ENCODE measurements at places on chromosomes 5 and 9.

DNA sequence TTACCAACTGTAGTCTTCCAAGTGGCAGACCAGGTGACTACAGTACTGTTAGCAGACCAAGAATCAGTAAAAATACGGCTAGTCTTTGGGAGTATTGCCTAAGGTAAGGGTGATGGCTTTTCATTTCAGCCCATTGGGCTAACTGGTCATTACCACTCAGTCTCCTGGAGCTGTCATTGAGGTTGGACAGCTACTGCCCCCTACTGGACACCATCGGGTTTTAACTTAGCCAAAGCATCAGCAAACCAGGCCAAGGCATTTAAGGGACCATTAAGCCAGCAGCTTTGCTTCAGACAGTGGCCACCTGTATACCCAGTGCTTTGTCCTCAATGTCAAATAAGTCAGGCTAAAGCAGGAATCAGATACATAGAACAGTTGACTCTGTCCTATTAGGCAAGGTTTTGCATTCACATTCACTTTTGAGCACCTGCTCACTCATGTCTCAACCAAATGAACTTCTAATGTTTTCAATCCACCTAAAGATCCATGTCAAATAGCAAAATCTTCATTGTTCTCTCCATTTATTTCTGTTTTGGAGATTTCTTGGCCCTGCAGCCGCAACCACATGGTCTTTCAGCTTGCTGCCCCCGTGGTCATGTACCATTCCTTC, 117.2 kb downstream of the INVS start:
- DNase-seq: peak; percentile 67

- no peak for DNase-seq
Measured at GRCh38 chr5:109962882-109963603, 273.3 kb downstream of the MAN2A1 start.

DNA sequence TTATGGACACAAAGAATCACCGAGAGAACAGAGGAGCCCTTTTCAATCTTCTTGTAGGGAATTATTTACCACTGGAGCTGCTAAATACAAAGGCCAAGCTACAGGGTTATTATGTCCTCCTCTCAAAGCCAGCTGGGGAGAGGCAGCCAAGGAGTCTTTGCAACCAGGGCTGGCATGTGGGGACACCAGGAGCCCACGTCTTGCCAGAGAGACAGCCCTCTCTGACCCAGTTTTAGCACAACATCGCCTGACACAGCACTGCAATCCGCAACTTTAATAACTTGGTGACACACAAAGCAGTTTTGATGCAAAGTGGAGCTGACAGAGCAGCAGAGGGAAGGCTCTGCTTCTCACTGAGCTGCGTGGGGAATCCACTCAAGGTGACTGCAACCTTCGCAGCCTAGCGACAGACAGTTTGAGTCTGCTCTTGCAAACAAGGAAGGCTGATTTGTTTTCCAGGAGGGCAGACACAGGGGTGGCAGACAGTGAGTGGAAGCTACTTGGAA, 33.6 kb downstream of the TLR4 start:
- no peak for DNase-seq

GRCh38 chr9:89721971-89722530, 117.2 kb downstream of the GADD45G start:
- no peak for DNase-seq

DNA sequence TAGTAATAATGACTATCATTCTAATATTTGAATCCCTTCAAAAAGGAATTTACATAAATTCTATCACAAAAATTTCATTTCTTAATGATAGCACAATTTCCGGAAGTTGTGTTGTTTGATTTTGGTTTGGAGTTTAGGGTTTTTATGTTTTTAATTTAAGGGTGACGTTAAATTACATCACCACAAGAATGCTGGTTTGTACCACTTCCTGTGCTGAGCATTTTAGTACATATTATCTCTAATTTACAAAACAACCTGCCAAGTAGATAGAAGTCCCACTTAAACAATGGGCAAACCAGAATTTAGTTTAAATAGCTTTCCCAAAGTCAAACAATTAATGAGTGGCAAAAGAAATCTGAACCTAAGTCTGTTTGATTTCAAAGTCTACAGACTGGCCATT, 63.4 kb downstream of the DENND1A start:
- no peak for DNase-seq

- DNase-seq: no peak
Measured at GRCh38 chr9:89409466-89409865, 88.4 kb downstream of the SEMA4D start.

DNA sequence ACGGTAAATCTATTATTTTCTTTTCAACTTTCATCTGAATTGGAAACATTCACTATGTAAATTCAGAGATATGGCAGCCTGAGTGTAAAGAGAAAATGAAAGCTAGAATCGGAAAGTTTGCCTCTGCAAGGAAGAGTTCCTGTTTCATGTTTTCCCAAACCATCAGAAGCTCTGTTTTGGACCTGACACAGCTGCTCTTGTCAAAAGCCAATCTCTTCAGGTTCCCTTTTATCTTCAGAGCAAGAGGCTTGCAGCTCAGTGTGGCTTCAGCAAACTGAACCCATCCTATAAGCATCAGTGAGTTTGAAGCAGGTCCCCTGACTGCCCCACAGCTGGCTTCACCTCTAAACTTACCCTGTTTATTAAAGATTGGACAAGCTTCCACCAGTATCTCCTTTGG, 1099.7 kb downstream of the DTWD2 start:
- no peak for DNase-seq

DNA sequence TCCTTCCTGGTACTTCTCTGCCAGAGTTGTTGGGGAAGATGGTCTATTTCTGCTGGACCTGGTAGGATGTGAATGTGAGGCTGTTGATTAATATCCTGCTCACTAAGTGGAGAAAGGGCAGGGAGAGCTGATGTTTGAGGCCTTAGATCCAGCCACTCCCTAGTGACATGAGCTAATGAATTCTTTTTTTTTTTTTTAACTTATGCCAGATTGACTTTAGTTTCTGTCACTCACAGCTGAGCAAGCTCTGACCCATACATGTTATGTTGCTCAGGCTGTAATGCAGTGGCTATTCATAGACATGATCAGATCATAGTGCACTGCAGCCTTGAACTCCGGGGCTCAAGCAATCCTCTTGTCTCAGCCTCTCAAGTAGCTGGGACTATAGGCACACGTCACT, 75.1 kb upstream of the SPRY4 start:
- DNase-seq: no peak

GRCh38 chr5:123181394-123181801, 92.4 kb downstream of the PRDM6 start:
- no peak for DNase-seq

- no peak for DNase-seq
Measured at GRCh38 chr5:95241161-95241560, 43.7 kb downstream of the MCTP1 start.

- DNase-seq: no peak
Measured at GRCh38 chr9:138043061-138043410, 165.5 kb downstream of the CACNA1B start.

- DNase-seq: no peak
Measured at GRCh38 chr9:87152256-87152655, 204.9 kb upstream of the GAS1 start.

DNA sequence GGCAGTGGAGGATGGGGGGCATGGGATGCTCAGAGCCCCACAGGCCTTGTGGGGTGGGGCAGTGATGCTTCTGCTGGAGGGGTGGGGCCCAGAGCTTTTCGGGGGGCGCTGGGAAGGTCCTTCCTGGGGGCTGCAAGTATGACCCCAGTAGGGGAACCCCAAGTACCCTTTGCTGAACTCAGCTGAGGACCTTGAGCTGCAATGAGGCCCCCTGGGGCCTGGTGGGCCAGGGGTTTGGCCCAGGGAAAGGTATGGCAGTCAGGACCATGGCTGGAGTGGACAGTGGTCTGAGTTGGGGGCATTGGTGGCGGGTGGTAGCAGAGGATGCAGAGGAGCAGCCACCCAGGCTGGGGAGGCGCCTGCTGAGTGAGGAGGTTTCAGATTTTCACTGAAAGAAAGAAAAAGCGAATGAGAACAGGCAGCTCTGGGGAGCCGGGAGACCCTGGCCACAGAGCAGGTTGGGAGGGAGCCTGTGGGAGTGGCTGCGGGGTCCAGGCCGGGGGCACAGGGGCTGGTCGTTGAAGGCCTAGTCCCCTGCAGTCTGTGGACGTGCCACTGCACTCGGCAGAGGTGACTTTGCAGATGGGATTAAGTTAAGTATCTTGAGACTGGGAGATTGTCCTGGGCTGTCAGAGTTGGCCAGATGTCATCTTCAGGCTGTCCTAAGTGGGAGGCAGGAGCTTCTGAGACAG, 19.2 kb downstream of the WNK2 start:
- no peak for DNase-seq

DNA sequence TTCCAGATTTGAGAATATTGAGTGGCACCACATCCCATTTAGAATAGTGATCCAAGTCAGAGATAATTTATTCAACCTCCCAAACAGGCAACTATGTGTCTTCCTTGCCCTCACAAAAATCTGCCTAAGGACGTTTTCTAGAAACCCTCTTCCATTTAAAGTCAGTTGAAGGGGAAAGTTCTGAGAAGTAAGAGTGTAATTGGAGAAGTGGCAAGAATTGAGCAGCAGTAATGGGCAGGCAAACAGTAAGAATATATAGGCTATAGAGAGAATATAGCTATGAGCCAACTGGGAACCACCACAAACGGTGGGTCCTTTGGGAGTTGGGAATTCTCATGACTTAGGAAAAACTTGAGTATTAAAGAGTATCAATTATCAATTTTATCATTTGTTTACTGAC, 31.1 kb upstream of the CETN3 start:
- DNase-seq: no peak

DNA sequence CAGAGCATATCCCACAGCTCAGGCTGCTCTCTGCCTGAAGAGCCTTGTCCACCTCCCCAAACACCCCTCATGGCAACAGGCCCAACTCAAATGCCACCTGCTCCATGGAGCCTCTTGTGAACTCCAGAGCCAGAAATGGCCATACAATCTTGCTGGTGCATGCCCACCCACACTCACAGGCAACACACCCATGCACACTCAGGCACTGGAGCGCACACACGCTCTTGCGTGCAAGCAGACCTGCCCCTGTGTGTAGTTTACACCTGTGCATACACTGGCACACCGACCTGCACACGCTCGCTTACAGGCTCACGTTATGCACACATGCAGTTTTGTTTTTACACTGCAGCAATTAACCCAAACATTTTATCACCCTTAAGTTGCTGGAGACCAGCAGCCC, 40.0 kb downstream of the HRH2 start:
- no peak for DNase-seq

GRCh38 chr9:130713286-130713960, 19.8 kb downstream of the EXOSC2 start:
- no peak for DNase-seq

DNA sequence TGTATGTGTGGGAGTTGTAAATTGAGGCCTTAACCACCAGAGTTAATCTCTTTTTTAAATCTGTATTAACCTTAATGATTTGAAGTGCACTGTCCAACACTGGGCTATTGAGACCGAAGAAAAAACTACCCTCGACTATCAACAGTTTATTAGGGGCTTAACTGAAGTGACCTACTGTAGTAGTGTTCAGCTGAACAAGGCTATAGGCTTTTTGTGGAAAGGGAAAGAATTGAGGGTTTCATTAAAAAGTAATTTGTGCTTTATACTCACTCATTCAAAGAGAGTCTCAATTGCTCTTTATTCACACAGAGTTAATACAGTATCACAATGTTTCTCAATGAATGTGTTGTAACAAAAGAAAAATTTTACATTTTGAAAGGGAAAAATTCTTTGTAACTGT, 267.5 kb downstream of the SLF1 start:
- no peak for DNase-seq

- no peak for DNase-seq
Measured at GRCh38 chr5:133147411-133147810, 95.6 kb downstream of the HSPA4 start.

GRCh38 chr5:180097163-180097894, 25.8 kb upstream of the RNF130 start:
- DNase-seq: no peak

DNA sequence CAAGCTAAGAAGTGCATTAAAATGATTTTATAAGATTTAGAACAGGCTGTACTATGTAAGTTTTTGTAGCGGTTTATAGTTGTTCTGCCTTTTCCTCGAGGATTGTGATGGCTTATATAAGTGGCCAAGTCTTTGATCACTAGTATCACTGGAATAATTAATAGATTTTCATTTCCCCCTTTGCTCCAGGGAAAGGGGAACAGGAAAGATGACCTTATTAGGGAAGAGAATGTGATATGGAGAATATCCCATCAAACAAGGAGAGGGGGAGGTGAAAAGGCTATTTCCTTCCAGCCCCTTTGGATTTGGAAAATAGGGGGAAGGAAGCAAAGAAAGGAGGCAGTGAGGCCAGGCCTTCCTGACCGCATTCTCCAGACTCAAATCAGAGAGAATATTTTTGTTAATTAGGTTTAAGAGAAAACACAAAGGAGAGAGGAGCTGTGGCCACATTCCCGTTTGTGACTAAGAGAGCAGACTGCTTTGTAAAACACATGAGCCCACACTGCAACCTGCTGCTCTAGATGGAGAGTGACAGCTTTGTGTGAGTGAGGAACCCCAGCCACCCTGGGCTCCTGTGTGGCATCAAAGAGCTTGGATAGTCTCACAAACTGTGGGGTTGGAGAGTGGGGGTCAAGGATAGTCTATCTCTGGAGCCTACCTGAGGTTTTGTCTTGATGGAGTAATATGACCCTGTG, 359.5 kb downstream of the DTWD2 start:
- DNase-seq: no peak

GRCh38 chr9:36485647-36486328, 85.7 kb upstream of the RNF38 start:
- DNase-seq: no peak

GRCh38 chr5:128490761-128491160, 47.3 kb downstream of the FBN2 start:
- DNase-seq: no peak

- no peak for DNase-seq
Measured at GRCh38 chr9:136472640-136473353, 10.0 kb downstream of the SEC16A start.

GRCh38 chr5:124468671-124469411, 277.6 kb downstream of the ZNF608 start:
- no peak for DNase-seq

DNA sequence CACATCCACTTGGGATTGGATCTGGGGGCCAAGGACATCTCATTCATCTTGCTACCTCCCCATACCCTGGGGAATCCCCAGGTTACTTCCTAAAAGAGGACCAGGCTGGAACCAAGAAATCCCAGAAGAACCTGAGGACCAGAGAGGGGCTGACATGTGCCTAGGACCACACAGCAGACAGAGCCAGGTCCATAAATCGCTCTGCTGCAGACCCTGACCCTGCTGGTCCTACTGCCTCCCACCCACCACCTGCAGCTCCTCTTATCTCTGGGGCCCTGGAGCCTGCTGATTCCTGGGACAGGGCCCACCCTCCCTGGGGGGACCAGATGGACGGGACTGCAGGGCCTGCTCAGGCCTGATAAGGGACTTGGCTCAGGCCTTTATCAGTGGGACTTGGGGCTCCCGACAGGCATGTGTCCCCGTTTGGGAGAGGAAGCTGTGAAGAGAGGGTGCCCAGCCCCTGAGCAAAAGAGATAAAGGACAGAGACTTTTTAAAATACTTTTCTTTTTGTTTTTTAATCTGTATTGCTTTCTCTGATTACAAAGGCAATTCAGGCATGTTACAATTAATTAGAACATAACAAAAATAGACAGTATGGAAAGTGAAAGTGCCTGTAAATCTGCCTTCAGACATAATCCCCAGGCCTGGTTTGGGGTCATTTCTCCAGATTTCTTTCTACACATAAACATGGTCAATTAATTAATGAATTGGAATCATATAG, 101.3 kb upstream of the LARP1 start:
- no peak for DNase-seq
